ENCODE measurements at places on chromosomes 16 and 17.

DNA sequence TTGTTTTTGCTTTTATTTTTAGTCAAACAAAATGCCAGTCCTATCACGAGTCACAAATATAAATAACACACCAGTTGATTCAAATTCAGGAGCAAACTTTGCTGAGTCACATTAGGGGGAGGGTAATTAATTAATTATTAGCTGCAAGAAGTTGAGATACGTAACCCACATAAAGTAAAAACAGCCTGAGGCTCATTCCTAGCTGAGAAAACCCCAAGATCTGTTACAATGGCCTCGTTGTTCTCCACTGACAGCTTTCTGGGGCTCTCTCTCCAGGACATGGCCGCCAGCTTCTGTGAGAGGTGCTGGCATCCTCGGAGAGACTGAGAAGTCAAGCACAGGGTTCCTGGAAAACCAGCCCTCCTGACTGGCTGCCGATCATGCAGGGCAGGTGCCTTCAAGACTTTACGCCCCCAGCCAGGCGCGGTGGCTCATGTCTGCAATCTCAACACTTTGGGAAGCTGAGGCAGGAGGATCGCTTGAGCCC lies 11.1 kb downstream of the RAB40B start:
- DNase-seq = no peak

GRCh38 chr17:70446446-70446845 lies 277.1 kb downstream of the KCNJ2 start:
- no peak for DNase-seq

GRCh38 chr16:67109407-67110135 lies at the start of gene PHAF1:
PHAF1 (plus strand) TSS chr16:67109941; CDS start chr16:67110176, 235 bp downstream.
- DNase-seq = peak; percentile 93

- DNase-seq = no peak
Observed at GRCh38 chr16:7376227-7376626, 43.6 kb downstream of the RBFOX1 start.

DNA sequence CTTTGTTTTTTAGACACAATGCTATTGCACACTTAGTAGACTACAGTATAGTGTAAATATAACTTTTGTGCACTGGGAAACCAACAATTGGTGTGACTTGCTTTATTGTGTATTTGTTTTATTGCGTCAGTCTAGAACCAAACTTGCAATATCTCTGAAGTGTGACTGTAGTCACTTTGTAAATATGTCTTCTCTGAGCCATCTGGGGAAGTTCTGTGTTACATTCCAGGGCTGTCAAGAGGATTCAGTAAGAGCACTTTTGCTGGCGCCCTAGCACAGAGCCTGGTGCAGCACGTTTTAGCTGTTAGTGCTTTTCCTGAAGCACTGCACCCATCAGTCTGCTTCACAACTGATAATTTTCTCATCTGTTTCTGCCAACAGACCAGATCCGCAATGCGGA lies 73.2 kb downstream of the NT5M start:
- DNase-seq = no peak

DNA sequence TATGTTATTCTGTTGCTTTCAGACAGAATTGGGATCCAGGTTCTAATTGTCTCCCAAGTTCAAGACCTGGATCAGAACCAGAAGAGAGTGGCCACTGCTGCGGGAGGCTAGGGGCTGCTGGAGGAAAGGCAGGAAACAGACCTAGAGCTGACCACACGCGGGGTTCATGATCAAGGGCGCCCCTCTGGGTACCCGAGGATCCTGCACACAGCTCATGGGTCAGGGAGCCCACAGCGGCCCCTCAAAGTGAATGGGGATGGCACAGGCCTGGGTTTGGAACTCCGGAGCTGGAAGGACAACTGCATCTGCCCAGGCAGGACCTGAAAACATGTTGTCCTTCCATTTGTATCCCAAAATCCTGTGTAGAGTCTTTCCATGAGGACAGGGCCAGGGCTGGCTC lies 107.0 kb downstream of the RMI2 start:
- DNase-seq = no peak

GRCh38 chr17:50830994-50831393 lies 4.4 kb upstream of the WFIKKN2 start:
- DNase-seq = no peak

DNA sequence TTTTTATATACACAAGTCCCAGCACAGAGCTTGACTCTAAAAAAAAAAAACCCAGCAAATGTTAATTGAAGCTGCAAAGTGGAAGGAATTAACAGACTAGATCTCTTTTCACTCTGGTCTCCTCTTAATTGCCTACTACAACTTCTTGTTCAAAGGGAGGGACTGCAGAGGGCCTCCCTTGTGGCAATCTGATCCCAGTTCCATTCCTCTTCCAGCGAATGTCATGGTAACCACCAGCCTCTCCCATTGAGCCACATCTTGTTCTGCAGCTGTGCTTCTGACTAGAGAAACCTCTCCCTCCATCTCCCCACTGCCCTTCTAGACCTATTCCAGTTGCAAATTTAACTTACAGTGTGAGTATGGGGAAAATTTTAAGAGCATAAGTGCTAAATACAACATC lies 5.9 kb downstream of the SUPT6H start:
- no peak for DNase-seq

DNA sequence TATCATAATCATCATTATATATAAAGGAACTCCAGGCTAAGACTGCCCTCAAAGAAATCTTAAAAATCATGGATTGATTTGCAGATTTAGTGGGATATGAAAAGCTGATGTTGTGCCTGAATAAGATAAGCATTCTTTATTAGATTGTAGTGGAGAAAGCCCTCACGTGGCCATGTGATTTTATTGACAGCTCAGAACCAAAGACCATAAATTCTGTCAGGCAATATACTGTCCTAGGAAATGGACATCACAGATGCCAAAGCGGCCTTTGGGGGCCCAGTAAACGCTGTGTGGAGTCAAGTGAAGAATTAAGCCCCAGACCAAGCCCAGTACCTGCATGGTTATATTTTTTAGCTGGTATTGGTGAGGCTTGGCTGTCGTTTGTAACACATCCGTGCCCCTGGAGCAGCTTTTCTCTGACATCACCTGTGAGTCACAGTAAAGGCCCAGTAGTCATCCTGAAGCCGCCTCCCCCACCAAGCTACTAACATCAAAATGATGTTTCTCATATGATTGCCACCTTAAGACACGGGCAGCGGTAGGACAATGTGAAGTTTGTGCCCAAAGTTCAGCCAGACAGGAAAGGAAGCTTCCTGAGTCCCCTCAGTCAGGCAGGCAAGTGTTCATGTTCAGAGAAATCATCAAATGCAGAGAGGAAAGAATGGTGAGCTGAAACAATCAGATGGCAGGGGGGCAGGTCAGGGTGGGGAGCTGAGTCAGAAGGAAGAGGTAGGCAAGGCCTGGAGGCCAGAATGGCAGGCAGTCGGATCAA lies 209.4 kb downstream of the IRX3 start:
- no peak for DNase-seq

GRCh38 chr16:76199681-76200220 lies 77.5 kb upstream of the CNTNAP4 start:
- DNase-seq = no peak

DNA sequence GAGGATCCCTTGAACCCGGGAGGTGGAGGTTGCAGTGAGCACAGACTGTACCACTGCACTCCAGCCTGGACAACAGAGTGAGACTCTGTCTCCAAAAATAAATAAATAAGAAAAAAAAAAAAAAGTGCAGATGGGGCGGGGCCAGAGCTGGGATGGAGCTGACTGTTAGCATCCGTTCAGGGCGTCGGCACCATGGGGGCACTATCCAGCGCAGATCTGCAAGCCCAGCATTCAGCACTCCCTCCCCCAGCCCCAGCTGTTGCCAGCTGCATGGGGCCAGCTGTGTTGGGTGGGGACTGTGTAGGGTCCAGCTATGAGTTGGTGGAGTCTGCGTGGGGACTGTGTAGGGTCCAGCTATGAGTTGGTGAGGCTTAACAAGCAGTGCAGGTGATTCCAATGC lies 13.3 kb downstream of the GPRC5C start:
- DNase-seq = no peak

DNA sequence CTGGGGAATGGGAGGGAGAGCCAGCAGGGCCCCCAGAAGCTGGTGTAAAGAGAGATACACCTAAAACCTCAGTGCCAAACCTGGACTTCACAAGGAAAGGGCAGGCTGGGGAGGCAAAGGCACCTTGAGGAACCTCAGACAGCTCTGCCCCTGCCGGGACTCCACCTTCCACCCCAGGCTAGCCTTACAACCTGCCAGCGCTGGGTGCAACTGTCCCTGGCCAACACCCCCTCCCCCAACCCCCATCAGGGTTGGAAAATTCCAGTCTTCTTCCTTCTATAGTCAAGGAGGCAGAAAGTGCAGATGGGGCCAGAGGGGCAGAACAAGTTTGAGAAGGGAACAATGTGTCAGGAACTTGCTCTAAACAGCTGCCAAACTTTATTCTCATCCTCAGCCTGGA lies 2.2 kb downstream of the YBX2 start:
- no peak for DNase-seq

- peak; percentile 20 for DNase-seq
Observed at GRCh38 chr17:64507413-64507782, 621 bp downstream of the CEP95 start.

- DNase-seq = peak; percentile 62
Observed at GRCh38 chr16:83826146-83826913, 18.6 kb downstream of the HSBP1 start.

GRCh38 chr17:61144617-61145564 lies 254.8 kb upstream of the TBX2 start:
- no peak for DNase-seq
